Stimulated activated CD4-positive, alpha-beta T cell treated with anti-CD3 and anti-CD28 coated beads, TNF-alpha, amount 100 ng/mL, for 1 hour (primary cell): ENCODE measurements at places on chromosomes 13 and 19.

- no peak for DNase-seq
These were observed 2.7 kb upstream of the C3 start for GRCh38 chr19:6723108-6723618.

- DNase-seq = peak; percentile 15
These were observed 4.3 kb upstream of the C5AR1 start for GRCh38 chr19:47305309-47305751.

DNA sequence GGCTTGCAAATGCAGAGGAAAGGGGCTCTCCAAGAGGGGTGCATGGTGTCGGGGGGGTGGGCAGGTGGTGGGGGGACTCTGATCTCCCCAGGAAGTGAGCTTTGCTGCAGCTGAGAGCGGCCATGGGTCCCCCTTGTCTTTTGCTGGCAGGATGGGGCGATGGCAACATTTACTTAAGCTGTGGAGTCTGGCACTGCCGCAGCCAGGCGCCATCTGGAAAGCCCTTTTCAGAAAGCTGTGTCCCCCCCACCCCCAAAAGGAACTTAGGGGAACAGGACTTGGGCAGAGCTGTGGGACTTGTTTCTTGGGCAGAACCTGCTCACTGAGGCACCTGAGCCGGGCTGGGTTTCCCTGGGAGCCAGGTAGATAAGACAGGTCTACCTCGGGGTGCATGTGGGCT, 80.7 kb downstream of the ZNF536 start:
- no peak for DNase-seq

GRCh38 chr13:99151516-99151915, 49.1 kb upstream of the UBAC2 start:
- no peak for DNase-seq

- no peak for DNase-seq
These were observed 253.8 kb downstream of the DLEU7 start for GRCh38 chr13:50589651-50590054.

- DNase-seq = no peak
These were observed 812.6 kb downstream of the DACH1 start for GRCh38 chr13:71054358-71054757.

DNA sequence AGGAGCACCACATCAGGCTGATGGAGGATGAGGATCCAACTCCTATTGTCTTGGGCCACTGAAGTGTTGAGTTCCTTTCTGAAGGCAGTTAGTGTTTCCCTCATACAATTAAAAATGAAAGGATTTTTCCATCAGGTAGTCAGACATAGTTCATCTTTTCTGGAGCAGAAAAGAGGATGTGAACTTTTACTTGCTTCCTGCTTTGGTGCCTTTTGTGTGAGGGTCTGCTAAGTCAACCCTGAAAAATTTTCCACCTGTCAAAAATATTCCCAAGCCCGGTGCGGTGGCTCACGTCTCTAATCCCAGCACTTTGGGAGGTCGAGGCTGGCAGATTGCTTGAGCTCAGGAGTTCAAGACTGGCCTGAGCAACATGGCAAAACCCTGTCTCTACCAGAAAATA, 43.9 kb downstream of the RGCC start:
- no peak for DNase-seq

- DNase-seq = no peak
These were observed 796 bp upstream of the LSM14A start for GRCh38 chr19:34171539-34171876.

DNA sequence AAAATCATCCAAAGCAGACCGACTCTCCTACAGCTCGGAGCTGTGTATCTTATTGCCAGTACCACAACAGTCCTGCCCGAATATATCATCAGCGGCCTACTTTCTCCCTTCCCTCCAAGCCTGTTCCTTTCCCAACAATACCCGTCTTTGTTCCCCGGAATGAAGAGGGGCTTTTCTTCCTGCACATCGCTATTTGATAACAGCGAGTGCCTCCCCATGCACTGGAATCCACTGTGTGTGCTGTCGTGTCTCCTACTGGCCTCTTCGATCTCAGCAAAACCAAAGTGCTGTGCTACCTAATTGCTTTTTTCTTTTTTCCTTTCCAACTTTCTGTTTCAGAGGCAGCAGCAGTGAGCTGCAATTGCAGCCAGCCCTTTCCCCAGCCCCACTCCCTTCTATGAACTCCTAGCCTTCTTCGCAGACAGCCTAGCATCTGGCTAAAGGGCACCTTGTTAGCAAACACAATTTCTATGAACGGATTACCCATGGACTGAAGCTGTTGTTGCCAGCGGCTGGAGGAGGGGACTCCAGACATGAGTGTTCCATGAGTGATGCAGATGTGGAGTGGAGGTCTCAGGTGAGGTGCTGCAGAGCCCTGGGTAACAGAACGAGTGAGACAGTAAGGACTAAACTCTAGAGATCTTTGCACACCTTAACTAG, 43.4 kb downstream of the EFNB2 start:
- DNase-seq = no peak

GRCh38 chr13:49597043-49597641, 11.8 kb upstream of the RCBTB1 start:
- DNase-seq = no peak

DNA sequence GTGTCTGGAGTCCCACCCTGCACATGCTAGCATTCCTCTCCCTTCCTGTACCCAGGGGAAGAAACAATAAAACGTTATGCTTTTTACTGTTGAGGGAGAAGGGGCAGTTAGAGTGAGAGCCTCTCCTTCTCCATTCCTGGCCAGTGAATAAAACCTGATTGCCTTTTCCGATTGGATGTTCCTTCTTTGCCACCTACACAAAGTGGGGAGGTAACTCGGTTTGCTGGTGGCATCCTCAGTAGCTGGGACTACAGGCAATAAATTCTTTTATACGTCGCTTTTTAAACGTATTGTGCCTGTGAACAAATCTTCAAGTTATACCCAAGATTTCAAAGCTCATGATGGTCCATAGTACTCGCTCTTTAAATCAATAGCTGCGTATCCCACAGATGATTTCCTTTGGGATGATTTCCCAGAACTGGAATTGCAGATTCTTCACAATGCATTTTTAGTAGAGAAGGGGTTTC, 660 bp upstream of the MVB12A start:
- no peak for DNase-seq

DNA sequence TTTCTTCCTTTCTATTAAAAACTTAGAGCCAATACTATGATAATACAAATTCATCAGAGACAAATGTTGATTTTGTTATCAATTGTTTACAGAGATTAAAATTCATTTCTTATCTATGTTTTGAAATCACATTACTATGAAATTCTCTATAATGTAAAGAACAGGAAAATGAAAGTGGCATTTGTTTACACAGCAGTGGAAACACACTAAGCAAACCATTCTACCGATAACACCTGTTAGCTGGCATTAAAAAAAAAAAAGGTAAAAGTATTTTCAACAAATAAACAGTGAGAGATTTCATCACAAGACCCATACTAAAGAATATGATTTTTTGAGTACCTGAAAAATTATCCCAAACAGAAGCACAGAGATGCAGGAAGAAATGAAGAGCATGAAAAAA, 4.8 kb upstream of the CCDC70 start:
- DNase-seq = no peak

- no peak for DNase-seq
These were observed 2040.3 kb upstream of the PCDH20 start for GRCh38 chr13:63455938-63456337.

- DNase-seq = no peak
These were observed 76.2 kb upstream of the MTIF3 start for GRCh38 chr13:27526516-27526915.

DNA sequence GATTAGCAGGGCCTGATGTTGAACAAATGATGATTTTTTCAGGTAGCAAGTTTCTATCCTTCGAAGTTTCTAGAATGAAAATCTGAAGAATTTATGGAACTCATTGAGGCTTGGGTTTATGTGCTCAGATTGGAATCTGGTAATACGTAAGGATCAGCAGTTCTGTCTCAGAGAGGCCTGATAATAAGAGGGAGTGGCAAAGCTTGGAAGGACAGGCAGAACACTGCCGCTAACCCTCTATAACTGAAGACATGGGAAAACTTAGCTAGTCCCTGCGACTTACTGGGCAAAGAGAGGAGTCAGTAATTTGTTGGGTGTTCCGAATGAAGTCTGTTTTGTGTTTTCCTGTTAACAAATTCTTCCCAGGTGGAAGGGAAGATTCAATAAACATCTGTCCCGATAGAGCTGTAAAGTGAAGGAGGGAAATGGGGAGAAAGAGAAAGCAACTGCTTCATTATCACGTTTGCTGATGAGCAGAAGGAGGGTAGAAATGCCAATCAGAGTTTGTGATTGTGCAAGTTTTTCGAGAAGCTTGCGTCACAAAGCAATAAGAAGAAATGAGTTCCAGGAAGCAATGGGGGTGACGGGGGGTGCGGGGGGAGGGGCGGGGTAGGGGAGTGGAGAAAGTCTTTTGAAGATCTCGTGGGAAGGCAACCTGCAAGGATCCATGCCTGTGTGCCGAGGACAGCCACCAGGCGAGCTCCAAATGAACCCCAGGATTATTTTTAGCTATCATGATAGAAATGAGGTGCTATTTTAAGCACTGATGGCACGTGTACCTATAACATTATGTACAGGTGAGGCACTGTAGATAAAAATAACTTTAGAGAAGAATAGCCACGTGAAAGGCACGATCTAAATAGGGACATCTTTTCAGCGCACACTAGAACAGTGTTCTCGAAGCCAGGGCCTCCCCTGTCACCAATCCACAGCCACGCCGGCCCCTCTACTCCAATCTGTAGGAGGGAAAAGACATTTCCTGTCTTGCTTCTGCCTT, 224.1 kb downstream of the FGF9 start:
- DNase-seq = no peak

DNA sequence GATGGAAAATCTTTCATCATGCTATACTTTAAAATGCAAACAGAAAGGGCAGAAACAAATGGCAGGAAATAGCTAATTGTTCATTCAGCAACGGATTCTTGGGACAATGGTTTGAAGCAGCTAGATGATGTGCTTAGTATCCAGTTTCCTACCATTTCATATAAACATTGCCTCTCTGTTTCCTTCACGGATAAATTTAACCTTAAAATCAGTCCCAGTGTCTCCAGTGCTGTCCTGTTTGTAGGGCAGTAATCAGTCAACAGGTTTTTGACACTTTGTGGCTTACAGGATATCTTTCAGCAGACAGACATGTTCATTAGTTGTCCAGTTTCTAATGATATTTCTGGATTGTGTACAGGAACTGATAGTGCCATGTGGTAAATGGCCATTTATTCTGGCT, 24.7 kb upstream of the RB1 start:
- DNase-seq = no peak

- no peak for DNase-seq
These were observed 1211.9 kb upstream of the ATXN8OS start for GRCh38 chr13:68895696-68896095.

DNA sequence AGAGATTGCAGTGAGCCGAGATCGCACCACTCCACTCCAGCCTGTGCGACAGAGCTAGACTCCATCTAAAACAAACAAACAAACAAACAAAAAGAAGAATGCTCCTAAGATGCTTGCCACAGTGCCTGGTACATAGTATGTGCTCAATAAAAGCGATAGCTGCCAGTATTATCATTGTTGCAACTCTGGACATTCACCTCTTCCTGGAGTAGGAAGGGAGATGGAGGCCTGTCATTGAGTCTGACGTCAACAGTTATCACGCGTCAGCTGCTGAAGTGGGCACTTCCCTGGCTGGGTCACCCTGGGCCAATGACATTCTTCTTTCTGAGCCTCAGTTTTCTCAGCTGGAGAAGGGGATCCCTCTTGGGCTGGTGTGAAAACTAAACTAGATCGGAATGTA, 4.2 kb upstream of the PLAUR start:
- DNase-seq = no peak

DNA sequence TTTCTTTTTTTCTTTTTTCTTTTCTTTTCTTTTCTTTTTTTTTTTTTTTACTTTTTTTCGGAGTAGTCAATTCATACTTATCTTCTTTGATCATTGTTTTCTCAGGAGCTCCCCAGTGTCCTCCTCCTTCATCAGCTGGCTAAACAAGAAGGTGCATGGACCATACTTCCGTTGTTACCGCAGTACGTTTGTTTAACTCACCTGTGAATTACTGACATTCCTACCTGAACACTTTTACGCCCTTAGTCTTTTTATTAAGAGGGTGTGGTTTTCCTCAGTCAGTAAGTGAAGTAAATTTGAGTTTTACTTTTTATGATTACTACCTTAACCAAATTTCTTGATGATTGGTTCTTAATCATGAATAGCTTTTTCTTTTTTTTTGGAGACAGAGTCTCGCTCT, 47.1 kb downstream of the B3GLCT start:
- no peak for DNase-seq

DNA sequence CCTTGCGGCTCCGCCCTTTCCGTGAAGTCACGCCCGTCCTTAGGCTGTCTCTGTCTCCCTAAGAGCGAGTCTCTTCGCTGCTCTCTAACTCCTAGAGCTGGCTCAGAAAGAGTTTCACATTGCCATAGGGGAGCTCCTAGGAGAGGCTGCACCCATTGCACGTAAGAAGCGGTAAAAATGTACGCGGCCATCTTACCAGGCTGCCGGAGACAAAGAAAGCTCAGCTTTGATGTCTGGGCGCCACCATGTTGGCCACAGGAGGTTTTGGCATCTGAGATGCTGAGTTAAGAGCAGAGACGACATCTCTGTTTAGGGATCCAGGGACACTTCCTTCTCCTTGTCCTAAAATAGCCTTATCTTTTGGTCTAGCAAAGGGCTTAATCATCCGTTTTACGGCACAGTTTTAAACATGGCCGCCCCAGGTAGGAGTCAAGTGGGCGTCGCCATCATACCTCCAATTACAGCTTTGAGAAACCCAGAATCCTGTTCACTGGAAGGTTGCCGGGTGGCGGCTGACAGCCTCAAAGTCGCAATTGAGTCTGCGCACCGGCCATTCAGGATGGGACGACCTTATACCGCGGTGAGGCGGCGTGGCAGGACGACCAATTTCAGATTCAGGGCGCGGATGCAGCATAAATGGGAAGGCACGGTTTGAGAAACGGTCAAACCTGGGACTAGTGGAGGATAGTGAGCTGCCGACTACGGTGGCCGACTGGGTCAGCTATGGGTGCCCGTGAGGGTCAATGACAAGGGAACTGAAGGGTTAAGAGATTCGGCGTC, at the start of gene ZNF793:
Gene ZNF793 (plus strand): TSS at position 553 of the 780 bp plus-strand sequence. CDS start 16,501 bp downstream, outside the sequence.
- peak; percentile 53 for DNase-seq

GRCh38 chr19:18450021-18450930, 12.3 kb upstream of the ISYNA1 start:
- DNase-seq = no peak

GRCh38 chr13:46647512-46648065, 94.6 kb downstream of the LRCH1 start:
- DNase-seq = no peak

- DNase-seq = no peak
These were observed 65.2 kb downstream of the DACH1 start for GRCh38 chr13:71801781-71802180.

DNA sequence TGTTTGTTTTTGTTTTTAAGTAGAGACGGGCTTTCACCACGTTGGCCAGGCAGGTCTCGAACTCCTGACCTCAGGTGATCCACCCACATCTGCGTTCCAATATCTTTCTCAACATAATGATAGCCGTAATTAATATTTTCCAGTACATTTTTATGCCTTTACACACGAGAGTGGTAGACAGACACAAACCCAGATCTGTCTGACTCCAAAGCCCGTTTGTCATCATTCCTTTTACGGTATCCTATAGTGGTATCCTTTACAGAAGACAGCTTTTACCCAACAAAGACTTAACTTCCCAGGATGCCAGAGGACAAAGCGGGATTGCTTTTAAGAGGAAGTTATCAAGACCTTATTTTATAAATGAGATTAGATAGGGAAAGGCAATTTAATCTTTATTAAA, 59.8 kb downstream of the IPO5 start:
- DNase-seq = no peak
